ENCODE measurements at places on chromosomes 13 and 19.

GRCh38 chr19:18669883-18670282, 13.6 kb upstream of the CRTC1 start:
- no peak for DNase-seq

GRCh38 chr13:22161871-22162270, 491.0 kb downstream of the FGF9 start:
- no peak for DNase-seq

DNA sequence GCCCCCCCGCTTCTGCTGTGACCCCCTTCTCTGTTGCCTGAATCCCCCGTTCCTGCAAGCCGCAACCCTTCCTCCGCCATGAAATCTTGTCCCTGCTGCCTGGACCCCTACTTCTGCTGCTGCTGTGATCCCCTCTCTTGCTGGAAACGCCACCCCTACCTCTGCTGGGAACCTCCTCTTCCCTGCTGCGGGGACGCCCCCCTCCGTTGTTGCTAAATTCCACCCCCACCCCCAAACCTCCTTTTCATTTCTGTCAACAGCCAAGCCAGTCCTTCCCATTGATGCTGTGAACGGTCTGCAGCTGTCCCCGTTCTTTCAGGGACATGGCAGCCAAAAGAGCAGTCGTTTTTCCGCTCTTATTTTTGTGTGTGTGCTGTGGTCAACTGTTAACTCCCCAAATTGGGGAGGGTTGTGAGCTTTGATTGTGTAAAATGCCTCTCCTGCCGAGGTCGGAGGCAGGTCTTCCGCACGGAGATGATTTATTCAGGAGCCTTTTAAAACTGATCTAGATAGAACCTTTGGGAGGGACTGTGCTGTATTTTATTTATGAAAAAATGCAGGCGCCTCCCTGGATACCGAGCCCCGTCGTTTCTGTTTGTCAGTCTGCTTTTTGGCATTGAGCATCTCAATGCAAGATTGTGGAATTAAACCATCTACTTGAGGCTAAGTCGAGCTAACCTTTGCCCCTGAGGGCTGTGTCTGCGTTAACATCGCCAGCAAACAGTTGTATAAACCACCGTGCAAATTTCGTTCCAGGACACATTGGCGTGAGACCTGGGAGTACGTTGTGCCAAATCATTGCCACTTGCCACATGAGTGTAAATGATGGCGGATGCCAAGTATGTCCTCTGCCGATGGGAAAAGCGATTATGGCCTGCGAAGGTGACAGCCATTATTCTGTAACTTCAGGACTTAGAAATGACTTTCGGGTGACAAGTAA, 27.9 kb upstream of the NDUFS7 start:
- no peak for DNase-seq

DNA sequence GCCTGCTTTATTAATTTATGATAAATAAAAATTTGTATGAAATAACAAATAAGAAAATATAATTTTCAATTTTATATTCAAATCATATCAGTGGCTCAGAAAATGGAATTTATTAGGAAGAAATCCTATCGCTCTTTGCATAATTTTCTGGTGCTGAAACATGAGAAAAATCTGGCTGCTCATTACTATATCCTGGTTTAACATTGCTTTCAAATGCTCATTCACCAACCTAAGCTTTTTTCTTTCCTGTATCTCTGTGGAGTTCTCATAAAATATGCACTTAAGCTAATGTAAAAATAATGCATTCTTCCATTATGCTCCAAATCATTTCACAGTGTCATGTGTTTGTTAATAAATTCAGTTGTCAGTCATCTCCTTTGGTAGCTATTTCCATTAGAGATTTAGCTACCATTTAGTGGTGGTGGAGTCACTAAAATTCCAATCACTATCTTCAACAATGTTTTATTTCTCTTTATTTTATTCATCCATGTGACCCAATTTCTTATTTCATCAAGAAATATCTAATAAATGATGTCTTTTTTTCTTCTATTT, 498.0 kb downstream of the DCT start:
- DNase-seq = no peak

DNA sequence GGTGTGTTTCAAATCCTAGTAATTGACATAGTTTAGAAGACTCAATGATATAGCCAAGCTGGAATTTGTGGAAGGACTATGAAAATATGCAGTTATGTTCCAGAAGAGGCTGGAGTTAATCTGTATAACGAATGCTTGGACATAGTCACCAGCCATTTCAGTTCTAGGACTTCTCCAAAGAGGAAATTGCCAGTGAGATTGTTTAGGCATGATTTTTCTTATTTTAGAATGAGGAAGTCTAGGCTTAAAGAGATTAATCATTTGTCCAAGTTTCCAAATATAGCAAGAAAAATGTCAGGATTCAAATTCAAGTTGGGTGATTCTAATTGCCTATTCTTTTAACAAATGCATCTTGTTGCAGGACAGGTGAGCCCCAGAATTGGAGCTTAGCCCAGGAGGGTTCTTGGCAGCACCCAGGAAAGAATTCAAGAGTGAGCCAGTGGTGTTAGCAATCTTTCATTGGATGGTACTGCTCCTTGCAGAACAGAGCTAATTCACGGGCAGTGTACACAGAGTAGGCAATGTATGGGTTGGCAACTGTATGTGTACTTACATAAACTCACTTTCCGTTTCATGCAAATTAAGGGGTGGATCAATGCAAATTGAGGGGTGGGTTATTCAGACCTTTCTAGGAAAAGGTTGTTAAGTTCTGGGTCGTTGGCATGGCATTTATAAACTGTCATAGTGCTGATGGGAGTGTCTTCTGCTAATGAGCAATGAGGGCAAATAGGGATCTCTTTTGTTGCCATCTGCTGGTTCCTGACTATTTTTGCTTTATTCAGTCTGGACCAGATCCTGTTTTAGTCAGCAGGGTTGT, 763.1 kb upstream of the SLITRK1 start:
- DNase-seq = no peak

DNA sequence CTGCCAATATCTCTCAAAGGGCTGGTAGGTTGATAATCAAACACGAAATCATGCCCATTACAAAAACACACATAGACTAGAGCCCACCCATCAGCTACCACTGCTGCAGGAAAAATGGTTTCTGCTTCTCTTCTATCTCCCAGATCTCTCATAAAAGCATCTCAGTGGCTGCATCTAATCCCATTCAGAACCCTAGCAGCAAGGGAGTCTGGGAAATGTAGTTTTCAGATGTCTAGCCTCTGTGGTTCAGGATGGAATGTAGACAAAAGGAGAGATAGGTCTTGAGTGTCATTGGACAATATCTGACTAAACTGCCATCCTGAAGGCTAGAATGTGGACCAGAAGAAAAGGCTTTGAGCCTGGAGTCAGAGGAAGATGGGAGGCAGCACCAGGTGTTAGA, 32.1 kb downstream of the RDH8 start:
- no peak for DNase-seq

- DNase-seq = no peak
These were observed 3.0 kb downstream of the HSPB6 start for GRCh38 chr19:35753634-35754369.

DNA sequence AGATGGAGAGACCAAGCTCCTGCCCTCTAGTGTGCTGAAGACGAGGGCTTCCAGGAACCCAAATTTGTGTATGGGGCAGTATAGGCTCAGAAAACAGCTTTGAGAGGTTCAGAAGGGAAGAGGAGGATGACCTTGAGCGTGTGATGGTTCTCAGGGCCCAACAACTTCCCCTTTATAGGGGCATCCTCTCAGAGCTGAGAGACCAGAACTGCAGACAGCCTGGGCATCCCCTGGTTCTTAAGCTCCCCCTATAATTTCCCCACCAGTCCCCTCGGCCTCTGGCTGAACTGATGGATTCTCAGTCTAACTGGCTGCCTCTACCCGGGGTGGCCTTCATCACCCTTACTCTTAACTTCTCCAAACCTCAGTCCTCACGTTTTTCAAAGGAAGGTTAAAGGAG, 167.5 kb downstream of the URI1 start:
- no peak for DNase-seq

DNA sequence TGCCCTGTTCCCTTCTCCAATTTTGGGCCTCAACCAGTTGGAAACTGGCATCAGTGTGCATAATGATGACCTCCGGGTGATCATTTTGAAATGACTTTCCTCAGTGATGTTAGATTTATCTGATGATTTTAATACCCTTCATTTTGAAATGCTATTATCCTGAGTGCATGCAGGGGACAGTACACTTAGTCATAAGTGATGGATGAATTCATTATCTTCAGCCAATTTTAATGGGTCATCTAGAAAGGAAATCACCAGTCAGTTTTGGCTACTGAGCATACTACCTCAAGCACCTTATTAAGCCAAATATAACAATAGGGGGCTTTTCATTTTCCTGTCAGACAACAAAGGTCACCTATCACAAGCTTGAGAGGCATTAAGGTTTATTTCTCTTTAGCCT, 118.5 kb upstream of the MIR17HG start:
- no peak for DNase-seq

- no peak for DNase-seq
These were observed 164.5 kb downstream of the URI1 start for GRCh38 chr19:30106417-30107095.

DNA sequence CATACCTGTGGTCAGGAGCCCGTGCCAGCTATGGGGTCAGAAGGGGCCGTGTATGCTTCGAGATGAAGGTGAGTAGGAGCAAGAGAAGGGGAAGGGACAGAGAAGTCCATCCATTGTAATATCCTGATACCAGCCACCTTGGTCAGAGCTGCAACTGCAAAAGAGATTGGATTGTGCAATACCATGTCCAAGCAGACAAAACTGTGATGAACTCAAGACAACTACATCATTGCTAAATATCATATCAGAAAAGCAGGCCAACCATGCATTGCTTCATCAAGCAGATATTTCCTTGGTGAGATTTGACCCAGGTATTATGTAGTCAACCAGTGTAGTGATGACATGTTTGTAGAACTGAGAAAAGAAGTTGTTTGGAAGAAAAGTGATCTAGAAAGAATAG, 12.1 kb downstream of the HNRNPUL1 start:
- no peak for DNase-seq

DNA sequence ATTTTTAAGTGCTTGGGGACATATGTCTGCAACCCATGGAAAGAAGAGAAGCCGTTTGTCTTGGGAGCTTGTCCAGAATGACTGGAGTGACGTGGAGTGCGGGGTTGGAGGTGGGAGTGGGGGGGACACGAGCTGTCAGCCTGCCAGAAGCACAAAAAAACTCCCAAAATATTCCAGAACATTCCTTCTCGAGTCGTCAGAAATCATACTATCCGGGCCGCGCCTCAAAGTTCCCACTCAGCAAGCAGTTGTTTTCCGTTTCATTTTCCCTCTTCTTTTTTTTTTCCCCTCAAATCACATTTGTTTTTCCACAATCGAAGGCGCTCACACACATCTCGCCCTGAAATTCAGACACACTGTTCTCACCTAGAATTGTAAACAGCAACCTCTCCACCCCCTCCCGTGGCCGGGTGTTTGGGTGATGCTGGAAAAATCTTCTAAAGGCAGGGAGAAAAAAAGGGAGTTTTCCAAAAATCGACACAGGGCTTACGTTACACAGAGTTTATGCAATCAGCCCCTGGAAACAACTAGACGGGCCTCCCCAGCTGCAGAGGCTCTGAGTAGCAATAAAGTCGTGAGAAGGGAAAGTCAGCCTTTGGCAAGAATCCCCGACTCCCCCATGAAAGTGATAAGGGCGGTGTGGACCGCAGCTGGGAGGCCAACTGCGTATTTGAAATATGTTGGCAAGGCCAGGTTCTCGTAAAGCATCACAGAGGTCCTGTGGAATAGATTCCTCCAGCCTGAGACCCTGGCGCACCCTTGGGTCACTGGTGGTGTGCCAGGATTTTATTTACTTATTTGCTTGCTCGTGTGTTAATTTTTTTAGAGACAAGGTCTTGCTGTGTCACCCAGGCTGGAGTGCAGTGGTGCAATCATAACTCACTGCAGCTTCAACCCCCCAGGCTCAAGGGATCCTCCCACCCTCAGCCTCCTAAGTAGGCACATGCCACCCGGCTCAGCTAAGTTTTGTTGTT, 31.2 kb upstream of the KLF2 start:
- peak; percentile 19 for DNase-seq

Measured in nephron progenitor cell (in vitro differentiated cells).